ENCODE measurements at places on chromosomes 2 and 18.

DNA sequence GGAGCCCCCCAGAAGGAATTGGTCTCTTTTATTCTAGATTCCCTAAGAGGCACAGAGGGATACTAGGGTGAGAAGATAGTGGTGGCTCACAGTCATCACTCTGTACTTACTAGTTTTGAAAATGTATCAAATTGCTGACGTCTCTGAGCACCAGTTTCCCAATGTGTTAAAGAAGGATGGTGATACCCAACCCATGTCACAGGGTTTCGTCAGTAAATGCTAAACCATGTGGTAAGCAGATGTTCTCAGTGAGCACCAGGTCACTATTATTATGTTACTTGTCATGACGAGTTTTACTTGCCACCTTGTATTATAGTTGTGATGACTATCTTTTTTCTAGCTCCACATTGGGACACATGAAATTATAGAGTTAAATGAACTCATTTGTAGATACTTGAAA, 54.7 kb downstream of the NEDD4L start:
- DNase-seq = no peak

DNA sequence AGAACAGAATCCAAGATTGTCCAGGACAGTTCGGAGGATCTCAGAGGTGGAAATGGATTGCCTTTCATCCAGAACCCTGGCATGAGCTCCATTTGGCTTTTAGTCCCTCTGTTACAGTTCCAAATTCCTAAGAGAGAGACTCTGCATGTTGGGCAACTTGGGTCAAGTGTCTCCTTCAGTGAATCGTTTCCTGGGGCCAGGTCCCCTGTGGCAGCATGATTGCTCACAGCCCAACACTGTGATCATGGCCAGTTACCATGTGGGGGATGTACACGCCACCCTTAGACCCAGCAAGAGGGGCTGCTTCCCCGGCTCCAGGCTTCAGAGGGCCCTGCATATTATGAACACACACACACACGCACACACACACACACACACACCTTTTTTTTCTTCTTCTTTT, 118.6 kb upstream of the GLI2 start:
- no peak for DNase-seq

DNA sequence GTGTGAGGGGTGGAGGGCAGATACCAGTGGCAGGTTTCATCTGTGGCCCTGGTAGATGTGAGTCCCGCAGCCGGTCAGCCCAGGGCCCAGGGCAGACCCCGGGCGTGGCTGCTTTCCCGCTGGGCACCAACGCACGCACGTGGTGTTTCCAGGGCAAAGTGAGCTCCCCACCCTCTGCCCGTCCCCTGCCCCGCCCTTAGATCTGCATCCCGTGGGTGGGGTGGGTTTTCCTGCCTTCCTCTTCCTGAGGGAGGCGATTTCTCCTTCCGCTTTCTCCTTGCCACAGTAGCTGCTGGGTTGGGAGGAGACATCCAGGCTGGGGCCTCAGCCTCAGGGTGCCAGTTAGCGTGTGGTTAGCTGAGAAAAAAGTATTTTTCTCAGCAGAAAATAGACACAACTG, 49.6 kb downstream of the ODC1 start:
- no peak for DNase-seq

GRCh38 chr2:174605687-174606086, 8.1 kb upstream of the WIPF1 start:
- DNase-seq = no peak

GRCh38 chr2:48258481-48259149, 271.3 kb upstream of the STON1 start:
- no peak for DNase-seq

DNA sequence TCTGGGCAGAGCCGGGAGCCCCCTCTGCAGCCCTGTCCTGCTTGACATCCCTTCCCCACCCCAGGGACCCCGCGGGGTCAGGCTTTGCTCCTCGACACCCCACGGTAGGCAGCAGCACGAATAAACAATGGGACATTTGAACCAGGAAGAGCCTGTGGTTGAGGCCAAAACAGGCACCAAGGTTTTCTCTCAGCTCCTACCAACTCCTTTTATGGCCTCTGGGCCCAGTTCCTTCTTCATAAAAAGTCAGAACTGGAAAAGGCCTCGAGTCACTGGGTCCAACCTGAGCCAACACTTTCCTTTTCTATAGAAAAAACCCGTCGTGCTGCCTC, 20.6 kb downstream of the TEX44 start:
- no peak for DNase-seq

DNA sequence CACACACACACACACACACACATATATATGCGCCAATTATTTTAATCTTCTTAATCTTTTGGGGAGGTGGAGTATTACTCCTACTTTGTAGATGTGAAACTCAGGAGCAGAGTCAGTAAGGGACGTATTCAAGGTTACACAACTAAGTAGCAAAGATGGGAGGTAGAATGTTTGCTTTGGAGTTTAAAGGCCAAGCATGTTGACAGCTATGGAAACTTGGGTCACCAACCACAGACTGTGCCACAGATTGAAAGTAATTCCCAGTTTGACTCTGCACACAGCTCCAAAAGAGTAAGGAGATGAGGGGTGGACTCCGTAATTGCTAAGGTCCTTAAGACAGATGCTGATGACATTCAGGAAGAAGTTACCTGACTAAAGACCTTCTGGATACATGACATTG, 124.8 kb upstream of the ITGB6 start:
- DNase-seq = no peak

DNA sequence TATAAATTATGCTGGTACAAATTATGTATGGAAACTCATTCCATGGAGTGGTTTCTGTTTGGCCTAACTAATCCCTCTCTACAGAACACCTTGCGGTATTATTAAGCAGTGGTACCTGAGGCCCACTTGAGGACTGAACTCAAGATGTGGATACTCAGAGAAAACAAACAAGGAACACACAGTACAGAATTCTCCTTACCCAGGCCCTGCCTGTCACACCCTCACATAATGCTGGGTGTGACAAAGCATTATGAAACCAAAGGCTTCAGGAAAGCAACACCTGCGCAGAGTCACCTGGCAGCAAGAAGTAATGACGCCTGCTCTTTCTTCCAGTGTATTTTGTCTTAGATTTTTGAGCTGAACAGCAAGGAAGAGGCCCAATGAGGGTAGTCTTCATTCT, 264.7 kb downstream of the PAX3 start:
- DNase-seq = no peak
